ENCODE measurements at places on chromosomes 5 and 9.

DNA sequence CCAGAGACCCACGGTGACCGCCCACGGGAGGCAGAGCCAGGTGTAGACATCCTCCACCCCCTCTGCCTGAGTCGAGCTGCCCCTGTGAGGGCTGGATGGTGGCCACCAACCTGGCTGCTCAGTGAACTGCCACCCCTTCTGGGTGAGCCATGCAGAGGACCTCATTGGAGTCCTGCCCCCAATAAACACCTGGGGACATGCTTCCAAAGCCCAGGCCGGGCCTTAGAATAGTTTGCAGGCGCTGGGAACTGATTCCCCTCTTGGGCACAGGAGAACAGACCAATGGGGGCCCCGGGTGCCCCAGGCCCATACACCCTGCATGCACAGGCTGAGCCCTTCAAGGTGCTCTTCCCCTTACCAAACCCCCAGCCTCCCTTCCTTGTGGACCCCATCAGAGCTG lies 38.1 kb upstream of the GFPT2 start:
- no peak for DNase-seq

GRCh38 chr5:53418409-53418808 lies 62.0 kb upstream of the FST start:
- no peak for DNase-seq

GRCh38 chr5:174251305-174252000 lies 205.9 kb downstream of the NSG2 start:
- no peak for DNase-seq

DNA sequence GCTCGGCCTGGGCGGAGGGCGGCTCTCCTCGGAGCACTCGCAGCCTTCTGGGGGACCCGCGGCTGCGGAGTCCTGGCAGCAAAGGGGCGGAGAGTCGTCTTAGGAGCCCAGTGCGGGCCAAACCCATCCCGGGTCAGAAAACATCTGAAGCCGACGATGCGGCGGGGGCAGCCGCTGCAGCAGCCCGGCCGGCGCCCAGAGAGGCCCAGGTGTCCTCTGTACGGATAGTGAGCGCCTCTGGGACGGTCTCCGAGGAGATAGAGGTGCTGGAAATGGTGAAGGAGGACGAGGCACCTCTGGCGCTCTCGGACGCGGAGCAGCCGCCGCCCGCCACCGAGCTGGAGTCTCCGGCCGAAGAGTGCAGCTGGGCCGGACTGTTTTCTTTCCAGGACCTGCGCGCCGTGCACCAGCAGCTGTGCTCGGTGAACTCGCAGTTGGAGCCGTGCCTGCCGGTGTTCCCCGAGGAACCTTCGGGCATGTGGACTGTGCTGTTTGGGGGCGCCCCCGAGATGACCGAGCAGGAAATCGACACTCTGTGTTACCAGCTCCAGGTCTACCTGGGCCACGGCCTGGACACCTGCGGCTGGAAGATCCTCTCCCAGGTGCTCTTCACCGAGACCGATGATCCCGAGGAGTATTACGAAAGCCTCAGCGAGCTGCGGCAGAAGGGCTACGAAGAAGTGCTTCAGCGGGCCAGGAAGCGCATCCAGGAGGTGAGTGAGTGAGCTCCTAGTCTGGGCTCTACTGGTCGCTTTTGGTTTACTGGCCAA lies 1.2 kb downstream of the JMY start:
- peak; percentile 12 for DNase-seq

- no peak for DNase-seq
Observed at GRCh38 chr9:127993721-127994120, 12.9 kb upstream of the EEIG1 start.

DNA sequence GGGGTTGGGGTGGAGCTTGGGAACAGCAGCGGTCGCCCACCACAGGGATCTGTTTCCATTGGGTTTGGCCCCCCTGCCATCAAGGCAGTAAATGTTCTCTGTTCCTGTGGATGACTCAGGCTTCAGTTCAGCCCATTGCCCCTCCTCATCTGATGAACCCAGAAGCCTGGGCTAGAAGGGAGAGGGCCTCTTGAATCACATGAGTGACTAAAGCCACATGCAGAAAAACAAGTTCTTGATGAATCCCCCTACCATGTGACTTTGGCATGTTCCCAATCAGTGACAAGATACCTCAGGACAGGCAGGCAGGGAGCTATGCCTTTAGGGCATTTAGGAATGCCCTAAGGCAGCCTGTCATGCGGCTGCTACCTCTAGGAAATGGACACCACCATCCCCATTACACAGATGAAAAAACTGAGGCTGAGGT lies 2.5 kb downstream of the SH3PXD2B start:
- no peak for DNase-seq

- DNase-seq: no peak
Observed at GRCh38 chr9:14428781-14429230, 114.9 kb upstream of the NFIB start.

DNA sequence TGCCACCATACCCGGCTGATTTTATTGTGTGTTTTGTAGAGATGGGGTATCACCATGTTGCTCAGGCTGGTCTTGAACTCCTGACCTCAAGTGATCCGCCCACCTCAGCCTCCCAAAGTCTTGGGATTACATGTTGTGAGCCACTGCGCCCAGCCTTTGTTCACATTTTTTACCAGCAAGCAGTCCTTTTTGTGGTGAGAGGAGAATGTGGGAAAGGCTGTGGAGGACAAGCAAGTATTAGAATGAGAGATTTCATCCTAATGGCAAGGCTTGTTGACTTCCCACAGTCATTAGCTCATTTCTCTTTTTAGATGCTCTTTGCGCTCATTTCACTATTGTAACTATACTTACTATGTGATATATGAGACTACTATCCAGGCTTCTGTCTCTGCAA lies 6.1 kb downstream of the IL31RA start:
- DNase-seq: no peak

DNA sequence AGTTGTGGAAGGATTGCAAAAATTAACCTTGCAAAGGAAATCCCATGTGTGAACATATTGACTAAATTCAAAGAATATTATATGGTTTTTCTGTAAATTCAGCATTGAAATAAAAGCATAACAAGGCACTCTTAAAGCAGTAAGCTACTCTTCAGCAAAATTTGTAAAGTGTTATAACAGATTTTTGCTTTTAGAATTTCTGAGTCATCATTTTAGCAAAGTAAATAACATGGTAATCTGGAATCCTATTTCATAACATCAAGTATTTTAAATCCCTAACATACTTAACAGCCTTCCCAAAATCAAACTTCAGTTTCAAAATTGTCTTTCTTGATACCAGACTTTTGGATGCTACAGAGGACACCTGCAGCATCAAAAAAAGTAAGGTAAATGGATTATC lies 436.0 kb upstream of the CDH9 start:
- no peak for DNase-seq

- no peak for DNase-seq
Observed at GRCh38 chr5:9347541-9348295, 198.2 kb downstream of the SEMA5A start.

DNA sequence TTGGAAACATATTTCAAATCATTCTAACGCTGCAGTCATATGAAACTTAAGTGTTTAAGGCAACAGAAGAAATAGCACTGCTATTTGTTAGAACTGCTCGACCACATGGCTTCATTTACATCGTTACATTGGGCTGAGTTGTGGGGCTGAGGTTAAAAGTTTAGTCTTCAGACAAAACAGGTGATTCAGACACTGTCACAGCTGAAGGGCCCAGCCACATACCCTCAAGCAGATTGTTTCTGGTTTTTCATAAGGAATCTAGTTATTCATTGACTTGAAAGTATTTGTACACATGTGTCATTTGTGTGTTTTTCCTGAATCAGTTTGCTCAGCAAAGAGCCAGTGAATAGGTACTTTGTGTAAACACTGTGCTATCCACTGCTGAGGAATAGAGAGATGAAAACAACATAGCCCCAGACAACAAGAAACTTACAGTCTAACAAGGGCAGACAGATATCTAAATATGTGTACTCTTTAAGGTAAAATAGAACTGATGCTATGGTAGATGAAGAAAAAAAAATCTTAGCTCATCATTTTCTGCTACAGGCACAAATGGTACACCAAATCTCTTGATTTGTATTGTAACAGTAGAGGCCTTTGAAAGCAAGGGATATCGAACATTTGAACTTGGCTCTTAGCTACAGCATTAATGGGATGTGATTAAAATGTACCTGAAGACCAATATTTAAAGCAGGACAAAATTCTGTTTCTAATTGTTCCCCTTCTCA lies 357.6 kb upstream of the RPS23 start:
- DNase-seq: no peak

DNA sequence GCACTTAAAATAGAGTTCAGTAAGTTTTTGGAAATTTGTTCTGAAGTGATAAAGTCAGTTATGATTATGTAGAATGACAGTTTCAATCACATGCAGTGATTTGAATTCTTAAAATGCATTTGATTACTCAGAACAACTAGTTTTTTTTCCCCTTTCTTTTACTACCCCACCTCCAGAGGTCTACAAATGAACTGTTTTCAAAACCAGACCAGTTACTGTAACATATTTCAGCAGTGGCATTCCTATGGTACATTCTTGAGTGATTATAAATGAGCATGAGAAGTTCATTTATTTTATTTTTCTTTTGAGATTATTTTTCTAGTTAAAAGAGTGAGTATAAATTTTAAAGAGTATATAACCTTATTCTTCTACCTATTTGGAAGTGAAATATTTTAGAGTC lies 71.6 kb downstream of the NNT start:
- no peak for DNase-seq

- no peak for DNase-seq
Observed at GRCh38 chr9:87383344-87384150, 114.1 kb upstream of the DAPK1 start.

DNA sequence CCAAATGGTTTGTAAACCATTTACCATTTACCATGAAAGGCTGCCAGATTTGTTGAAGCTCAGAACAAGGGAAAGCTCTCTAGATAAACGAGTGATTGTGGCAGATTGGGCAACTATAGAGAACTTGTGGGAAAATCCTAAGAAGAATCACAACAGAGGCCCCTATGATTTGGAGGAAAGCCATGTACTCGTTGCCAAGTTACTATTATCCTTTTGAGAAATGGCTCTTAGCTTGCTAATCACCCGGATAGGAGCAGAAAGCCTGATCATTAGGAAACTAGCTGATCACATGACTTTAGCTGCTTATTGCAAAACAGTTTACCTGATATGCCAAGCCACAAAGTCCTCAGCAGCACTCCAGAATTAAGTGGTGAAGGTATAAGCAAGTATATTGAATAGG lies 23.5 kb upstream of the ATG10 start:
- DNase-seq: no peak

DNA sequence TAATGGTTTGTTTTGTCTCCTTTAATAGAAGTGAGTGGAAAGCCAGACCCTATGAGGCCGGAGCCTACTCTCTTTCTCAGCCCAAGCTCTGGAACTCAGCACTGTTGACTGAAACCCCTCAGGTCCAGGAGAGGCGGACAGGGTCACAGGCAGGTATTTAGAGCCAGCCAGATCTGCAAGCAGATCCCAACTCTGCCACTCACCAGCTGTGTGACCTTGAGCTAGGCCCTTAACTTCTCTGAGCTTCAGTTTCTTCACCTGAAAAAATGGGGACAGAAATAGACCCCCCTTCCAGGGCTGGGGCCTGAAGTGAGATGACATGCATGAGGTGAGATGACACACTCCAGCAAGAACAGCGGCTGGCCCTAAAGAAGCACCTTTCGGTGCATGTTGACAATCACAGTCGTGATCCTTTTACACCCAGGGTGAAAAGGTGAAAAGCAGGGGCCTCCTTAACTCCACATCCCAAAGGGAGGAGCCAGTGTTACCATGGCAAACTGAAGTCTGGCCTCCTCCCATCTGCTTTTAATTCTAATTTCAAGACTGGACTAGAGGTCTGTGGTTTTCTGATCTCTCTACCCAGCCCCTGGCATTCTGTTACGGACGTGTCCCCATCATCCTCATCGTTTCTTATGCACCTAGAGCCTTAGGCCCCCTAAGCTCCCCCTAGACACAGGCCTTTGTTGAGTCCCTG lies 27.2 kb downstream of the MORN5 start:
- no peak for DNase-seq

DNA sequence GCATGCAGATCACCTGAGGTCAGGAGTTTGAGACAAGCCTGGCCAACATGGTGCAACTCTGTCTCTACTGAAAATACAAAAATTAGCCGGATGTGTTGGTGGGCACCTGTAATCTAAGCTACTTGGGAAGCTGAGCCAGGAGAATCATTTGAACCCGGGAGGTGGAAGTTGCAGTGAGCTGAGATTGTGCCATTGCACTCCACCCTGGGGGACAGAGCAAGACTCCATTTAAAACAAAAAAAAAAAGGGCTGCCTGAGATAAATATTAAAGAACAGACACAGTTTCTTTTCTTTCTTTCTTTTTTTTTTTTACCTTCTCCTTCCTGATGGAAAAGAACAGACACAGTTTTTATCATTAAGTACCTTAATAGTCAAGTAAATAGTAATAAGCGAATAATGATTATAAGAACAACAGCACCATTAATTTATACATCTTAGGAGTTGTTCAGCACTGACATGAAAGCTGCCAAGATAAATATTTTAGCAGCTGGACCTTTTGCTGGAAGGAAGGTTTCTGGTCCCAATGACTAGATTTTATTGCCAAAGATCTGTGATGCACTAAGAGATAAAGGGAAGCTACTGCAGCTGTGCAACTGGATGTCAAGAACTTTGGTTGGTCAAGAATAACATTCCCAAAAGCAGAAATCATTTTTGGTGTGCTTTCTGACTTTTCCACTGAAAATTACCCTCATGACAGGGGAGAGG lies 7.0 kb downstream of the CENPP start:
- DNase-seq: no peak

DNA sequence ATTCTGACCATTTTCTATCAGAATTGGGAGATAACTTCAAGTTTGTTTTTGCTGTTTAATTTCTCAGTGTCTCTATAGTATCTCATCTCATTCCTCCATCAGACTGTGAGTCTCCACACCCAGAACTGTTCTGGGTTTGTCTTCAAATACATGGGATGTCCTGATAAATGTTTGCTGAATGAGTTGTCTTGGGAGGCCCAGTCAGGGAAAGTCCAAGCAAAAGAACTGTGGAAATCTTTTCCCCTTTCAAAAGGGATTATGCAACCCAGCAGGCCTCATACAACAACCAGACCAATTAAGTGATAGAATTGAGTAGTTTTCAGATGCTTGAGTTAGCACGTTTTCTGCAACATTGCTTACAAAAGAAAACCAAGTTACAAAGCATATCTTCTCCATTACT lies 324.4 kb downstream of the BRINP1 start:
- no peak for DNase-seq

GRCh38 chr5:178467568-178468195 lies 122.5 kb downstream of the COL23A1 start:
- no peak for DNase-seq

DNA sequence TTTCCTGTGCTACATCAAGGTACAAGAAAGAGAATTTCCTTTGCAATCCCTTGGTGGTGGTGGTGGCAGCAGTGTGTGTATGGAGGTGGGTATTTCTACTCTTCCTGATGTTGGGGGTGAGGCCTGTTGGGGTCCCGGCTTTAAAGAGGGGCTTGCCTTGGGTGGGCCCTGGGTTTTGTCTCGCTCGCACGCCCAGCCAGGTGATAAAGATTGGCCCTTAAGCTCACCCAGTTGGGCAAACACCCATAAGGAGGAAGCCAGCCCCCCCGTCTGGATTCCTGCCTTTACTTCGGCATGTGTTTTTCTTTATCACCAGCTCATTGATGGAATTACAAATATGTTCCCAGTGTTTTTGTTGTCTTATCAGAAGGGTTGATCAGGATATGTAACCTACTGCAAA lies 16.0 kb upstream of the SARDH start:
- no peak for DNase-seq

All from activated CD4-positive, alpha-beta T cell treated with anti-CD3 and anti-CD28 coated beads for 1 hour (primary cell).